ENCODE measurements at places on chromosomes 4 and X.

GRCh38 chr4:151324752-151325110 lies 674 bp downstream of the SH3D19 start:
- peak; percentile 57 for DNase-seq

GRCh38 chr4:145216535-145216934 lies 36.1 kb upstream of the OTUD4 start:
- peak; percentile 29 for DNase-seq

DNA sequence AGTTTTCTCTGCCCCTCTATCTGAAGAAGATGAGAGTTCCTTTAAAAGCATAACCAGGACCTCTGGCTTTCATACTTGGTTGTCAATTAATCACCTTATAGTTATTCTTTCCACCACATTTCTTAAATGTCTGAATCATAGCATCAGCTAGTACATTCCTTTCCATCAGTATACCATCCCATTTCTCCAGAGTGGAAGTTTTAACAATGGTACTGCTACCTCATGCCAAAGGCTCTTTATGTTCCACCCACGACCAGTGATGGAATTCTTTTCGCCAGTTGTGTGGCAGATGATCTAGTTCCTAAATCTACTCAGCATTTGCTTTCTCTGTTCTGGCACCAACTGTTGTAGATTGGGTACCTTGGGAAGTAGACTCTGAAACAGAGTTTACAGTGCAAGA lies 379.8 kb downstream of the ZNF674 start:
- no peak for DNase-seq

DNA sequence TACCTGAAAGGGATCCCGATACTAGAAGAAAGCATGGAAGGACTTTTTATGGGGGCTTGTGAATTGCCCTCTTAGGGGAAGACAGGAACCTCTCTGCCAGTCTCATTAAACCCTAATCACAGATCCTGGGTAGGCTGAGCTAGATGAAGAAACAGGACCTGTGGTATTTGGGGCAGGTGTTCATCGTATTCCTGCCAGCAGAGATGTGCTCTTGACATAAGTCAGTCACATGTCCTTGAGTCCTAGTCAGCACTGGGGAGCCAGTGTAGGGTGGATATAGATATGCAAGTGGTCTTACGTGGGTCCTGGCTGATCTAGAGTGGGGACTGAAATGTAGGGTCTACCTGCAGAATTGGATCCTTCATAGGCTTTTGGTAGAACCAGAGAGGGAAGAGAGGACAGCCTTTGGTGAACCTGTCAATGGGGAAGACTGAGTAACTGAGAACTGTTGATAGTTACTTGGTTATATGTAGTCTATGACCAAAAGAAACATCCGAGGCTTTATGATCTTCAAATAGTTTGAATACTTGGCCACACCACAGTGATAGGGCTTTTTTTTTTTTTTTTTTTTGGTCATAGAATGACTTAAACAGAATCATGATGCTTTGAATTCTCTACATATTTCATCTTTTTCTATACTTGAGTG lies 63.5 kb upstream of the WDR1 start:
- no peak for DNase-seq

- DNase-seq = no peak
Observed at GRCh38 chrX:20144491-20144890, 2.9 kb upstream of the EIF1AX start.

GRCh38 chr4:19193274-19193981 lies 1058.3 kb upstream of the SLIT2 start:
- no peak for DNase-seq

- no peak for DNase-seq
Observed at GRCh38 chr4:82753238-82753637, 45.4 kb downstream of the SCD5 start.

- DNase-seq = no peak
Observed at GRCh38 chr4:81485310-81485980, 13.7 kb upstream of the RASGEF1B start.

DNA sequence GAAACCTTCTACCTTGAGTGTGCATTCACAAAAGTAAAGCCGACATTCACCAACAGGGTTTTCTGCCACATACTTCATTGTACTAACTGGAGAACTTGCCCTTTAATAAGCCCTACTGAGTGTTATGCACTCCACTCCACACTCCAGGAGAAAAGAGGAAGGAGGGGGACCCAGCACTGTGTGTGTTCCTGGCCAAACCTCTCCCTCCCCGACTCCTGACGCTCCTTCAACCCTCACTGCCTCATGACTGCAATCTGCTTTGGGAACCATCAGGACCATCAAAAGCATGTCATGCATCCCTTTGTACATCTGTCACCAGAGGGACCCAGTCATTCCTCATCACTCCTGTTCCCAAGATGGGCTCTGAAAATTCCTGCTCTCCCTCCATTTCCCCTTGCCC lies 143.7 kb downstream of the RASL11B start:
- DNase-seq = no peak

DNA sequence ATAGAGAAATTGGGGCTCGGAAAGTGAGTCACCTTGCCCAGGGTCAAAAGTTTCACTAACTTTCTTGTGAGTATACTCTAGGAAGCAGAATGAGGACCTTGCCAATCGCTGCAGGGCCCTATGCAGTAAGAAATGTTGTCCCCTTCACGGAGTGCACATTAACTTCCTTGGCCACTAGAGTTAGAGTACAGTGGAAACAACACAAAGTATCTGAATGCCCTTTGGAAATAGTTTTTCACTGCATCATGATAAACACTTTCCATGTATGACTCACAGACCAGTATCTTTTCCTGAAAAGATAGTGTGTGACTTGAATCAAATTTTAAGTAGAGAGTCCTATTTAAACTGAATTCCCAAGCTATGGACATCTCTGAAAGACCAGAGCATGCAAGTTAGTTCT lies 45.5 kb upstream of the STK26 start:
- DNase-seq = no peak

- peak; percentile 8 for DNase-seq
Observed at GRCh38 chr4:17811078-17811603, 362 bp downstream of the NCAPG start.

- no peak for DNase-seq
Observed at GRCh38 chr4:17115583-17115982, 217.1 kb upstream of the LDB2 start.

GRCh38 chrX:34053931-34054330 lies 78.2 kb downstream of the FAM47A start:
- no peak for DNase-seq

GRCh38 chr4:77156912-77157858 lies at the start of gene CCNG2:
Gene CCNG2, plus strand, starts transcription at chr4:77157207. Its CDS starts 1,326 bp downstream, at chr4:77158533.
- DNase-seq = no peak

GRCh38 chr4:52091801-52092200 lies 40.7 kb downstream of the SPATA18 start:
- DNase-seq = no peak

DNA sequence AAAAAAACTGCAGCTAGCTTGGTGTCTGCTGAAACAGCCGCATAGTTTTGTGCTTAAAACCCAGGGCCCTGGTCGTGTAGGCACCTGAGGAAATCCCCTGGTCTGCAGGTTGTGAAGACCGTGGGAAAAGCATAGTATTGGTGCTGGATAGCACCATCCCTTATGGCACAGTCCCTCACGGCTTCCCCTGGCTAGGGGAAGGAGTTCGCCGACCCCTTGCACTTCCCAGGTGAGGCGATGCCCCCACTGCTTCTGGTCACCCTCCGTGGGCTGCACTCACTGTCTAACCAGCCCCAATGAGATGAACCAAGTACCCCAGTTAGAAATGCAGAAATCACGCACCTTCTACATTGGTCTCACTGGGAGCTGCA lies 1105.1 kb downstream of the STPG2 start:
- DNase-seq = no peak

DNA sequence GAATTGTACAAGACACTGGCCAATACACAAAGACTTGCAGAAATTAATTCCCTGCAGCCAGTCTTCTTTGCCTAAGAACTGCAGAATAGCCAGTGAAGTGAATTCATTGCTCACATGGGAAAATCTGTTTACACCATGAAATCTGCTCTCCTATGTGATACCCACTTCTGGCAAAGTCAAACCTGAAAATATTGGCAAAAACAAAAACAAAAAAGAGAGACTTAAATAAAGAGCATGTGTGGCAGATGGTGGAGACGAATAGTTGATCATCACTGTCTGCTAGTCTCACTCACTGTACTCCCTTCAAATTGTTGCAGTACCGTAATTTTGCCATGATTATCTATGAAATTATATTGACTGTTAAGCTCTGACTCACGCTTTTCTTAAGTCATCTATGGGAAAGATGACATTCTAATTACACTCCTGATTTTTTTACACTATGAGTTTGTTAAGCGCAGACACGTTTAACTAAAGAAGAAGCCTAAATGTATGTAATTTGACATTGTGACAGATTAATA lies 406.8 kb downstream of the PCDH7 start:
- DNase-seq = no peak

GRCh38 chrX:152897222-152898131 lies at the start of gene ZNF185:
Gene ZNF185, plus strand, starts transcription at chrX:152898067. Its CDS starts 16,423 bp downstream, at chrX:152914490.
- no peak for DNase-seq

GRCh38 chrX:130435937-130436336 lies 34.1 kb downstream of the RBMX2 start:
- DNase-seq = no peak

- DNase-seq = no peak
Observed at GRCh38 chr4:153295131-153295755, 49.2 kb upstream of the MND1 start.

GRCh38 chr4:47721485-47721884 lies 116.4 kb downstream of the CORIN start:
- DNase-seq = no peak

GRCh38 chr4:56129431-56129861 lies 180.7 kb downstream of the CEP135 start:
- DNase-seq = peak; percentile 15

DNA sequence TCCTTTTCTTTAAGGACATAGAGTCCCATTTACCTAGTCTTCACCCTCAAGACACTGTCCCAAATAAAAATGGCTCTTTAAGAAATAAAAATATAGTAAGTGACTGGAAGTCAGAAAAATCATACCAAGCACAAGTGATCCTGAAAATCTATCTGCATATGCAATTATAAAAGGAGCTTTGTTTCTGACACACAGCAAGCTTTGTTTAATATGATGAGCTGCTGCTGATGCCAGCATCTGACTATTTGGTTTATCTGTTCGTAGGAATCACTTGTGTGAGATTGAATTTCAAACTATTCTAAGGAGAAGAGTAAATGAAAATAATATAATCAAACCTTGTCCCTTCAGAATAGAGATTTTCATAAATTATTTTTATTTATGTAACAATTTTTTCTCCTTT lies 332.4 kb downstream of the PCDH7 start:
- DNase-seq = no peak

DNA sequence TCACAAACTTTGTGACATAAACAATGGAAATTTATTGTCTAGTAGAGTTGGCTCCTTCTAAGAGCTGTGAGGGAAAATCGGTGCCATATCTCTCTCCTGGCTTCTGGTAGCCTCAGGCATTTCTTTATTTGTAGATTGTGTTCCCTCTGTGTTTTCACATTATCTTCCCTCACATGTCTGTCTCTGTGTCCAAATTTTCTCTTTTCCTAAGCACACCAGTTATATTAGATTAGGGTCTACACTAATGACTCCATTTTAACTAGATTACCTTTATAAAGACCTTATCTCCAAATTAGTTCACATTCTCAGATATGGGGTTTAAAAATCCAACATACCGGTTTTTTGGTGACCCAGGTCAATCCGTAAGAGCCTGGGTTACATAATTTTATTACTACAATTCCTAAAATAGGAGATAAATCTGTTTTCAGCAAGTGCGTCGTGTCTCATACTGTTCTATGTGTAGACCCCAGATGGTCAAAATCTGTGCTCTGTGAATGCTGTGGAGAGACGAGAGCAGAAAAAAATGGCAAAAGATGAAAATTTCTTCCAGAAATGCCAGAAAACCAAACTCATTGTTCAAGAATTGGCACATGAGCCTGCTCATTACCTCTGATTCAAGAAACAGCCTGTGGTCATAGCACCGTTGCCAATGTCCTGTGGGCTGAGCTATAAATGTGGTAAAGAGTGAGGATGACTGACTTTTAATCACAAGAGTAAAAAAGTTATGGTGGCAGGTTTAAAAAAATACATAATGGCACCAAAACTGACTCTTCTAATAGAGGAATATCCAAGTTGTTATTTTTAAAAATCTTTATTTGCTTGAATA lies 574.7 kb downstream of the PCDH7 start:
- peak; percentile 1 for DNase-seq

- DNase-seq = no peak
Observed at GRCh38 chr4:12701384-12701783, 782.8 kb downstream of the RAB28 start.

DNA sequence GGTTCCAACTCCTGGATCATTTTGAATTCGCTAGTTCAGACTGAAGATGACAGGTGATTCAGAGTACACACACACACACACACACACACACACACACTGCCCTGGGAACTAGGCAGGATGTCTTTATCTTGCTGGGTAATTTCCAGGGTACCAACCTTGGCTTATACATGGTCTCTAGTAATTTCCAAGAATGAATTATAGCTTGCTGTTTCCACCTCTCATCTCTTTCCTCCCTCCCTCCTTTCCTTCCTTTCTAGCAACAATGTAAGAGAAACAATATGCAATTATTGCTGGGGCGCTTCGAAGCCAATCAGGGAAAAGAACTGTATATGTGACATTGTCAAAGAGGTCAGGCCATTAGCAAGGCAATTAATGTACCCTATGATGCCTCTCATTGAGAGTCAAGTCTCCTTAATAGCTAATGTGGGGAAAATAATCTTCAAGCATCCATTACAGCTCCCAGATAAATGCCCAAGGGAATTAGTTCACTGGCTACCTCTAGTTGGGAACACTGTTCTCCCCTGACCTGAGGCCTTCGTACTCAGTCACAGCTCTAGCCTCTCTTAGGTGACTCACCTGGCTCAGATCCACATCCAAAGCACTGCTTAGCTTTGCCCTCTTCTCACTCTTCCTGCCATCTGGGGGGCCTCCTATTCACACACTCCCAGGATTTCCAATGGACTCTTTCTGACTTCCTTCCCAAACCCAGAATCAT lies 311.5 kb downstream of the PPP1R2C start:
- DNase-seq = no peak

DNA sequence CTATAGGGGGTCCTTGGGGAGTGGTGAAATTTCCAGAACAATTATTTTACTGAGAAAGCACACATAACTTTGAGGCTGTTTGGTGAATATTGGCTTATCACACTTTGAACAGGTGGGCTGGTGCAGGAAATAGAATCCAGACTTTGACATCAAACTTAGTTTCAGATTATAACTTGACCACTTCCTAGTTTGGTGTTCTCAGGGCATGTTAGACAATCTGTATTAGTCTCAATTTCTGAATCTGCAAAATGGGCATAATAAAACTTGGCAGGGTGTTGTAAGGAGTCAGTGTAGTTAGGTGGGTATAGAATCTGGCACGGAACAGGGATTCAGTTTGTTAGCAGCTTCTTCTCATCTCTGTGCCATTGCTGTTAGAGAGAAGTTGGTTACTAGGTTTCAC lies 43.3 kb upstream of the MBNL3 start:
- no peak for DNase-seq

GRCh38 chr4:8403976-8404375 lies 36.5 kb downstream of the ACOX3 start:
- no peak for DNase-seq

DNA sequence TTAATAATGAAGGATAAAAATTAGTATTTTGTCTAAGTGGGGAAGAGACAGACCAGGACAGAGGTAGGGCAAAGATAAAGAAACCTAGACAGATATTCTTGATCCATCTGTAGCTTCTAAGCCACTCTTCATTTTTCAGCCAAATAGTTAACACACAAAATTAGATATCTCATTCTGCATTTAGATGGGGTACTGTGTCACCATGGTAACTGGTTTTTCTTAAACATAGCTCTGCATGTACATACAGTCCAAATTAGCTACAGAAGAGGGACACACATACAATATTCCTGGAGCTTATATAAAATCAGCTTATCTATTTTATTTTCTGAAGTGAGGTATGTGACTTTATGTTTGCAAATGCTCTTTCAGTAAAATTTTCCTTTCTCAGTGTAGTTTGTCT lies 393.7 kb downstream of the PPP3CA start:
- no peak for DNase-seq
